ENCODE measurements at places on chromosomes 1 and 21. TPM values are rescaled to one million over a fixed set of nuclear protein-coding genes. Genes with fewer than 3 reads are reported as not detected.

- no peak for DNase-seq
These were observed 27.8 kb upstream of the IFNAR2 start for GRCh38 chr21:33201956-33202355.

Gene MTARC2
- polyA plus RNA-seq = 26.5 TPM

Gene SPRR2F
- not detected for polyA plus RNA-seq

Gene IKBKE
- 4.8 TPM for polyA plus RNA-seq

Gene KRTAP10-12
- not detected for polyA plus RNA-seq

Gene ANKRD34A
- polyA plus RNA-seq = 0.65 TPM

GRCh38 chr1:167476061-167476460 is 42.3 kb downstream of the CD247 start:
- DNase-seq = no peak

Gene OR2T11
- not detected for polyA plus RNA-seq

- no peak for DNase-seq
These were observed 394.3 kb upstream of the ADGRL2 start for GRCh38 chr1:81406292-81406999.

- no peak for DNase-seq
These were observed 22.2 kb downstream of the FAM151A start for GRCh38 chr1:54600947-54601721.

Gene SPRR2A
- not detected for polyA plus RNA-seq

Gene GSTM5
- polyA plus RNA-seq = 24.9 TPM

Gene C1orf115
- polyA plus RNA-seq = 9.0 TPM

DNA sequence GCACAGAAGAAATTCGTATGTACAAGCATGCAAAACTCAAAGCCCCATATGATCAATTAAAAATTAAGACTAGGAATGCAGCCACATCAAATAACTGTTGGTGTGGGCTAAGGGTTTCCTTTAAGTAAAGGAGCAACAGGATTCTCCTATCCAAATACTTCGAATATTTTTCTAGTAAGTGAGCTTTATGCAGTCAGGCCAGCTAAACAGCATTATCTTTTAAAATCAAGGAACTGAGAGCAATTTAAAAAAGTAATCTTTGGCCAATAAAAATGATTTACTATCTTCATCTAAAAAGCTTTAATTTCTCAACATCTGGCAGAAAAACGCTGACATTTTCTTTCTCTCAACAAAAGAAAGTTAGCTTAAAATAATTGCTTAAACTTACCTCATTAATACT is 19.8 kb downstream of the CNN3 start:
- DNase-seq = no peak

DNA sequence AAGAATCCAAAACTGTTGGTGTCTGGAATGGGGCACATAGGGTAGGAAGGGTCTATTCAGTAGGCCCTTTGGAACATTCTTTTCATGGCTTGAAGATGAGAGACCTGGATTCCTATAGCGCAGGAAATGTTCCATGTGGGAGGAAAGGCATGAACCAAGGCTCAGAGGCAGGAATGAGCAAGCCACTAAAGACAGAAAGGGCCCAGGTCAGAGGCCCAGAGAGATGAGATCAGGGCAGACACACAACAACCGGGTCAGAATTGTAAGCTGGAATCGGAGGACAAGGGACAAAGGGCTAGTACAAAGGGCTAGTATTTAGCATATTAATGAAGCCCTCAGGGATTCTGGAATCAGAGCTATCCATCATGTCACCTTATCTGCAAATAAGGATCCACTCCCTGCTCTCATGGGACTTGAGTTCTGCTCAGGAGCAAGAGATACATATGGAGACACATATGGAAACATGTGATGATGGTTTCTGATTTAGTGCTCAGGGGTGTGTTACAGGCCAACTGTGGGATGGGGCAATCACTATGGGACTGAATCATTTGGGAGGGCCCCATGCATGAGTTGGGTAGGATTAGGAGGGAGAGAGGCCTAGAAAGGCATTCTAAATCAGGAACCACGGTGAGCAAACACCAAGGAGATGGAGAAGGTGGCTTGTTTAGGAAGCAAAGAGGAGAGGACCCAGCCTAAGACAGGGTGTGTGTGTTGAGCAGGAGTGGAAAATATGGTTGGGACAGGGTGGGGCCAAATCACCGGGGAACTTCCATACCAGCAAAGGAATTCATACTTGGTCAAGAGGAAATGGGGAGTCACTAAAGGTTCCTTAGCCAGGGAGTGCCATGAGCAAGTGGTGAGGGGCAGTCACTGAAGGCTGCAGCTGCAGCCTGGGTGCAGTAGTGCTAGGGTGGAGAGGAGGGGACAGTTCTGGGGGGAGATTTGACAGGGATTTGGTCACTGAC is 8.6 kb downstream of the NECTIN4 start:
- no peak for DNase-seq

Gene IARS2
- 50.6 TPM for polyA plus RNA-seq

DNA sequence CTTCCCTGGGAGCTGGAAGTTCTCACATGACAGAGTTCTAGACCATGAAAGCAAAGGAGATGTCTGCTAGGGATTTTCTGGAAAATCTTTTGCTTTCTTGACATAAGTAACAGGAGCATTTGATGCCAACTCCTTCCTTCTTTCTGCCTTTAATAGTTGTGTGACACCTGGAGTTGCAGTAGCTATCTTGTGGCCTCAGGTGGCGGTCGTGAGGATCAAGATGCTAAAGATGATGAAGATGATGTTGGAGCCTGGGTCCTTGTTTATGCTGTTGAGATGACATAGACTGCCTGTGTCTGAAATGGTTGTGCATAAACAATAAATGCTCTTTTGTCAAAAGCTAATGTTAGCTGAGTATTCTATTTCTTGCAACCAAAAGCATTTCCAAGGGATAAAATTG is 32.7 kb upstream of the KIRREL1 start:
- no peak for DNase-seq

DNA sequence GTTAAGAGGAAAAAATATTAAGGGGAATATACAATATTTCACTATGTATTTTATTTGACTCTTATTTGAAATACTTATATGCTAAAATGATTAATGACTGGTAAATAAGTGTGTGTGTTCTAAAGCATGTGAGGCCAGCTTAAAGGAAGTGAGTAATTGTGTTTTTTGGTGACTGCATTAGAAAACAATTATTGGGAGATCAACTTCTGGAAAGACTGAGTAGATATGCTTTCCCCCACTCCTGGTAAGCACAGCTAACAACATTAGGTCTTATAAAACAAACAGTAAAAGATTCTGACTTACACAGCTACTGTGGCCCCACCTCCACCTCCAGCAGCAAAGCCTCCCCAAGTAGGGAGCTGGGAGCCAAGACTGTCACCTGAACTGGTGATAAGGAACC is 403.0 kb downstream of the SRGAP2C start:
- no peak for DNase-seq

DNA sequence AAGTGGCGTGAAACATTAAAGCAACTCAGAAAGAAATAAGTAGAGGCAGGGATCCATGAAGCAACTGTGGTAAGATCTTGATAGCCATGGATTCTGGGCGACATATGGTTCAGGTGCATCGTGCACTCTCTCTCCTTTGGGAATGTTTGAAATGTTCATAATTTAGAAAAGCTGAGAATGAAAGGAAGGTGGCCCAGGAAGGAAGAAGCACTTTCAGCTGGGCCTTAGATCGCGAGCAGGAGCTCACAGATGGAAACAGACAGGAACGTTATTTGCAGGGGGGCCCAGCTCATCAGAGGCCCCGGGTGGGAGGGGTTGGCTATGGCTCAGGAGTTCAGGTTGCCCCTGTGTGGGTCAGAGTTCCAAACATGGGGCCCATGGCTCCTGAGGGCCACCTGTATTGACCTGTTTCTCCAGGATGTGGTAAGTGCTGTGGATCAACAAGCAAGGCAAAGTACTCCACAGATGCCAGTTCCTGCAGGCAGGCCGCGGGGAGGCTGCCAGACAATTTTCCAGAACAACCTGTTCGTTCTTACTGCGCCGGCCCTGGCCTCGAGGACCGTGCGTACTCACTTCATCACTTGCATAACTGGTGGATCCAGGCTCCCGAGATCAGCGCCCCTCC is 253.2 kb downstream of the TOMM20 start:
- no peak for DNase-seq

Gene HCN3
- 4.9 TPM for polyA plus RNA-seq

Gene IQGAP3
- 15.7 TPM for polyA plus RNA-seq

Gene TMIGD3
- 0.32 TPM for polyA plus RNA-seq

Gene C21orf91
- polyA plus RNA-seq = 19.4 TPM

Gene OR2T33
- polyA plus RNA-seq = not detected

- DNase-seq = no peak
These were observed 432.8 kb upstream of the CHRM3 start for GRCh38 chr1:238953448-238954010.

DNA sequence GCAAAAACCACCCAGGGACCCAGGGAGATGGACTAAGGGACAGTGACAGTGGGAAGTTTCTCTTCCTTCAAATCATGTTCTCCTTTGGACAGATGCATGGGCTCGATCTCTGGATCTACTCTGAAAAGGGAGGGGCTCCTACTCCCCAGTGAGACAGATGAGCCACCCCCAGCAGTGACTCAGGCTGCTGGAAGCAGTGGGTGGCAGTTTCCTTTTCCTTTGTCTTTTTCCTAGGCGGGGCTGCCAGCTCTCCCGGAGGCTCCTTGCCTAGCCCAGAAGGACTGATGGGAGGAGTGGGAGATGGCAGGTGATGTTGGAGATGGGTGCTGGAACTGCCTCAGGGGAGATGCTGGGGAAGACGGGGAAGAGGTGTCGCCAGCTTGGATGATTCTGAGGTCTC is 41.0 kb upstream of the IGSF21 start:
- DNase-seq = no peak

DNA sequence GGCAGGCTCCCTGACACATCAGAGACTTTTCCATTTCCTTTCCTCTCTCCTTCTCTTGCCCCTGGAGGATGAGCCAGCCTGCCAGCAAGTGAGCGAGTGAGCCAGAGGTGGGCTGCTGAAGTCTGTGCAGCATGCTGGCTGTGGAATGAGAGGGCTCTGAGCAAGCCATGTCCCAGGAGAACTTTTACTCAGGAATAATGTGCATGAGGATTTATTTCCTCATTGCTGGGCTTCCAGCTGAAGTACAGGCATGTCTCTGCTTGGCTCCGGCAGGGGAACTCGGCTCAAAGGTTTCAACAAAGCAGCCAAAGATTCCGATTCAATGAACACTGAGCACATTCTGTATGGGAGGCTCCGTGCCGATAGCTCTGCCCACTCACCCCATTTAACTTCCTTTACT is 43.7 kb downstream of the UBIAD1 start:
- no peak for DNase-seq

DNA sequence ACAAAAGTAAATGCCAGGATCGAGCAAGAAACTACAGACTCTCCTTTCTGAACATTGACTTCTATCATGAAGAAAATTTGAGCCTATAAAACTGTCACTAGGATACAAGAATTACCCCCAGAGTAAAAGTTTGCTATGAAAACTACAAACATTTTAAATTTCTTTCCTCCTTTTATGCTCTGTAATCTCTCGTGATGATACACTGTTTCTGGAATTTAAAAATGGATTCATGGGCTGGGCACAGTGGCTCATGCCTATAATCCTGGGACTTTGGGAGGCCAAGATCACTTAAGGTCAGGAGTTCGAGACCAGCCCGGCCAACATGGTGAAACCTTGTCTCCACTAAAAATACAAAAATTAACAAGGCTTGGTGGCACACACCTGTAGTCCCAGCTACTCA is 181.3 kb downstream of the ZNF281 start:
- no peak for DNase-seq

DNA sequence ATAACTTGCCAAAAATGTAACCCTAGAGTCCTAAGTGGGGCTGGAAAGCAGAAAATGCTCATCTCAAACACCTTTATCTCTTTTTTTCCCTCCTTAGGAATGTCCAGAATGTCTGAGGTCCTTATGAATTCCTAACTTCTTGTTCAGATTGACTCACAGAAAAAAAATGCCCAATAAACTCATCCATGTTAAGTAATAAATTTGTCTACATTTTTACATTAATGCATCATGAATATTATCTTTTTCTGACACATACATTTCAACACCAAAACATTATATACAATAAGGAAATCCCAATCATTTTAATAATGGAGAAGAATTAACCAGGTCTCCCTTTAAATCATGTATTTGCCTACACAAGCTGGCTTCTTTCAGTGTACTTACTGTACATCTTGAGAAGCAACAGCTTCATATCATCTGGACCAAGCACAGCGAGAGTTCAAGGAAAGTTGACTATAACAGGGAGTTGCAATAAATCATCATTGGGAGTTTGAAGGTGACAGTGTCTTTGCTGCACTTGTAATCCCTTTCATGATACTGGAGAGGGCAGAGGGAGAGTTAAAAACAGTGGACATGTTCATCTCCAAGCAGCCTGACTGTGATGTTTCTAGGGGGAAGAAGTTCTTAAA is 565.2 kb downstream of the LTN1 start:
- DNase-seq = no peak

- no peak for DNase-seq
These were observed 277.4 kb downstream of the ZNF648 start for GRCh38 chr1:181784039-181784683.

Gene FAM151A
- polyA plus RNA-seq = 0.16 TPM

DNA sequence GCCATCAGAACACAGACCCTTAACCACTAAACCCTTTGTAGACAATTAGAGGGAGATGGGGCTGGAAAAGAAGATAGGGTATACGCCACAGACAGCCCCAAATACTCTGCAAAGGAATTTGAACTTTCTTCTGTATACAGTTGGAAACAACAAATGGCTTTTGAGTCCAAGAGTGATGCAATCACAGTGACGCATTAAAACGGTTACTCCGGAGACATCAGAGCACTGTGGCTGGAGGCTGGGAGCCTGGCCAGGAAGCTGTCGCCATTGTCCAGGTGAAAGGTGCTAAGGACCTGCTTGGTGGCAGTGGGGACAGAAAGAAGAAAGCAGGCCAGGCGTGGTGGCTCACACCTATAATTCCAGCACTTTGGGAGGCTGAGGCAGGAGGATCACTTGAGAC is 4.2 kb downstream of the FLAD1 start:
- DNase-seq = no peak

Gene TTLL10
- polyA plus RNA-seq = not detected

DNA sequence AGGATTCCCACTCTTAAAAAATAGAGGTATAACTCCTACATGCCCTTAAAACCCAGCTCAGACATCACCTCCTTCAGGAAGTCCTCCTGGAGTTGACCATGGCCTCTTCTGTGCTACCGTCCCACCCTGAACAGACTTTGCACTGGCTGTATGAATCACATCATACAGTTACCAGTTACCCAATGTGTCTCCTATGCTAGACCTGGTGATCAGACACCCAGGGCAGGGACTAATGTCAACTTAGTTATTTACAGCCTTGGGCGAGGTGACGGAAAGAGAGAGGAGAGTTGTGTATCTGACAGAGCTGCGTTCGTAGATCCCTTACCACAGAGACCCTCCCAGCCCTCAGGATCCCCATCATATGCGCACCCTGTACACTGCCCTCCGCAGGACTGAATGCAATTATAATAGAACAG is 72.7 kb downstream of the SLC66A1 start:
- no peak for DNase-seq

DNA sequence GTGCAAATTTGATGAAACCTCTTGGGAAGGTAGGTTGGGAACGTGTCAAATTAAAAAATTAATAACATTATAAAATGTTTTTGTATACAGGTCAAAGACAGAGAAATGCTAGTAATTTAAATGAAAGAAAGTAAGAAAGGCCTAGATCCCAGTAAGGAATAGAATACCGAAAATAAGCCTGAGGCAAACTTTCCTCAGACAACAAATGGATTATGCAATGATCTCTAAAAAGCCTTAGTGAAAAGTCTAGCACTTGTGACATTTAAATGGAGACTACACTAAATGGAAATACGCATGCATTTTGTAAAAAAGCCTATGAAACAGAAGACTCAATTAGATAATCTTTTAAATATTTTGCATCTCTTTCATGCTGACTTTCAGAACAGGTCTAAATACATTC is 138.5 kb upstream of the ZNHIT6 start:
- DNase-seq = no peak
